Muscle of back (tissue), 13 donors: ENCODE measurements at places on chromosomes 12 and 14.
A peak's percentile ranks its signal among the peaks of the same experiment; 100 is the strongest.

GRCh38 chr14:52348776-52349175 lies 34.7 kb downstream of the PTGER2 start:
- no peak for DNase-seq

DNA sequence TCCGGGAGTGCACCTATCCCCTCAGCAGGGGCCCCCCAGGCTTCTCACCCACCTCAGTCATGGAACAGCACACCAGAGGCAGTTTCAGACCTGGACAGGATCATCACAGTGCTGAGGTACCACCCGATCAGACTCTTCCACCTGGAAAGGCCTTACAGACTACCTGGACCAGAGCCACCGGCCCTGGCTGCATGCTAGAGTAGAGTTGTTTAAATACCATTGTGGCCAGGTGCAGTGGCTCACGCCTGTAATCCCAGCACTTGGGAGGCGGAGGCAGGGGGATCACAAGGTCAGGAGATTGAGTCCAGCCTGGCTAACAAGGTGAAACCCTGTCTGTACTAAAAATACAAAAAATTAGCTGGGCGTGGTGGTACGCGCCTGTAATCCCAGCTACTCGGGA lies 61.5 kb downstream of the TSPAN11 start:
- no peak for DNase-seq

GRCh38 chr12:71854594-71854993 lies 15.0 kb downstream of the TBC1D15 start:
- no peak for DNase-seq

DNA sequence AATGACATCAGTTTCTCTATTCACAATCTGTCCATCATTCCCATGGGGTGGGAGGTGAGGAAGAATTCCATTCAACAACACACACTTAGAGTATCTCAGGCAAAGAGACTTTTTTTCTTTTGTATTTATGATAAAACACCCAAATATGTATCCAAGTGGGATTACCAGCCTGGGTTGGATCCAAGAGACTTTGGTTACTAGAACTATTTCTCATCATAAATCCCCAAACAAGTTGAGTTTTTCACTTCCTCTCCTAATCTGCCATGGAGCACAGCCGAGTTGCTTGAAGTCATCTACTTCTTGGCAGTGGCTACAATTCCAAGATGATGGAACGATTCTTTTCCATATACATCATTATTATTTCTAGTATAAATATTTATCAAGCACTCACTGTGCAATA lies 209.2 kb upstream of the HMGA2 start:
- peak; percentile 88 for DNase-seq

DNA sequence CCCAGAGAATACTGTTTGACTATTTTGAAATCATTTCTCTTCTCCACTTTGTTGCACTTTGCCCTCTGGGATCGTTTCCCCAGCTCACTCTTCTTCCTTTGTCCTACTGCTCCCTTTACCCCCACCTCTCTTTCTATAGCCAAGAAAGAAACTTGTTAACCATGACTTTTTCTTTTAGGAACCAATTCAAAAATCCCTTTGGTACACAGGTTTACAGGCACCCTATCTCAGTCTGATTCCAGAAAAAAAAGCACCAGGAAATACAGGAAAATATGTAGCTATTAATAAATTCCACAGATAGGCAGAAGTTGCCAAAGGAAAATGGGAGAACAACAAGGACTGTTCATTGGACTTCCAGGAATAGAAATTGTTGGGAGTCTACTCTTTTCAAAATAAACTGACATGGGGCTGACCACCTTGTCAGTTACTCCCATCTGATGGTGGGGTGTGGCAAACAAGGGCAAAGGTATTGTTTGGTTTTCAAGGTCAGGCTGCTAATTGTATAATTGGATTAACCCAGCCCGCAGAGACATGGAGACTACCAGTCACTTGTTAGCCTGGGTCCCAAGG lies 82.4 kb downstream of the CRADD start:
- no peak for DNase-seq

GRCh38 chr12:47863467-47863866 lies 41.3 kb downstream of the VDR start:
- DNase-seq = no peak

GRCh38 chr12:44689587-44689986 lies 186.5 kb downstream of the NELL2 start:
- no peak for DNase-seq

GRCh38 chr12:42887657-42888056 lies 298.1 kb upstream of the PRICKLE1 start:
- no peak for DNase-seq

- no peak for DNase-seq
These were observed 40.7 kb downstream of the ZFYVE1 start for GRCh38 chr14:72986214-72986613.

GRCh38 chr12:116039081-116039480 lies 238.4 kb downstream of the MED13L start:
- DNase-seq = no peak

GRCh38 chr12:16119618-16120415 lies 157.7 kb downstream of the SLC15A5 start:
- DNase-seq = no peak

DNA sequence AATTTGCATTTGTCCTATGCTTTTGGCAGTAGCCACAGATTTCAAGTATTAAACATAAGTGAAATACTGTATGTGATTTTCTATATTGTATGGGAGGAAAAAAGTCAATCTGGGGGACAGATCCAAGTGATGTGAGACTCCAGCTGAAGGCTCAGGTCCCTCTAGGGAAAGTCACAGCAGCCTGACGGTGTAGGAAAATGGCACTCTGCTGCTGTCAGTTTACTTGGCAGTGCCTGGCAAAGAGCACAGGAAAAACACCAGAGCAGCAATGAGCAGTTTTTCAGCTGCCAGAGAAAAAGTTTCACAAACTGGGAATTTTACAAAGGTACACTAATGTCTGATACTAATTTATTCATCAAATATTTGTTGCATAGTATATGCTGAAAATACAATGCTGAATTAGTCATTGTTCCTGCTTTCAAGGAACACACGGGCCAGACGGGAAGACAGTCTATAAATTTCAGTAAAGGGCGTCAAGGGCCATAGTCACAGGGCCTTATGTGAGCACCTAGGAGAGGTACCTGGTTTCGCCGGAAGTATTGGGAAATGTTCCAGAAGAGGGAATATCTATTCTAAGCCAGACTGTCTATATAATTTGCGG lies 66.2 kb upstream of the SLC38A2 start:
- DNase-seq = no peak

- no peak for DNase-seq
These were observed 31.9 kb downstream of the CCDC91 start for GRCh38 chr12:28222081-28222700.

- no peak for DNase-seq
These were observed 590 bp upstream of the CEBPE start for GRCh38 chr14:23119363-23120327.

- DNase-seq = no peak
These were observed 8.2 kb downstream of the NOC4L start for GRCh38 chr12:132152411-132152821.

- no peak for DNase-seq
These were observed 76.6 kb downstream of the EMP1 start for GRCh38 chr12:13273097-13273496.

DNA sequence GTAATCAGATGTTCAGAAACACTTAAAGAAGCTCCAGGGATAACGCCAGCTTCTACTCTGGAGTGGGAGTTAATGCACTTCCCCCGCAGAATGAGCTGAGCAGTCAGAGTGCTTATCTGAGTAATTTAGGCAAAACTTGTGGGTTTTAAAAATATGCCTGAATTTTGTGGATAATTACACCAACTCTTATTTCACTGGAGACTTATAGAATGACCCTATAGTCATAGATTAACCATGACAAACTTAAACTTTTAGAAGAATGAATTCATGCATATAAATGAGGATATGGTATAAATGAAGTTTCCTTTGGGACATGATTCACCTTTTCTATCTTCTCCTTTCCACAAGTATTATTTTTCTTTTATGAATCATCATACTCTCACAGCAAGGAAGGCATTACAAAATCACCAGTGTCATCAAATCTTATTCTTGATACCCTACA lies 241.1 kb upstream of the FBXO33 start:
- DNase-seq = no peak

DNA sequence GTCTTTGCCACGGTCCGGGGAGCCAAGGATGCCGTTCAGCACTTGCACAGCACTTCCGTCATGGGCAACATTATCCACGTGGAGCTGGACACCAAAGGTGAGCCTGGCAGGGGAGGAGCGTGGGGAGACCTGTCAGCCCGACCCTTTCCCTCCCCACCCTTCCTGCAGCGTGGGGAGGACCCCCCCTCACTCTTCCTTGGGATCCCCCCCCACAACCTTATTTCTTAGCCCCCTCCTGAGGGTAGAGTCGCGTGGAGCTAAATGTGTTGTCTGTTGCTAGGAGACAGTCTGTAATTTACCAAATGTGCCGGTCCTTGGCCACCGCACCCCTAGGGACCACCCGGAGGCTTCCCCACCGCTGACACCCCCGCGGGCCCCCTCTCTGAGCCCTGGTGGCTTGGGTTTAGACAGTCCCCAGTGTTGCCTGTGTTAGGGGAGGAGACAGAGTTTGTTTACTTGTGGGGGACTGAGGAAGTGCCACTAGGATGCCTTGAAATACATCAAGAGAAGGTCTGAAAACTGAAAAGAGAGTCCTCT lies 2.3 kb downstream of the SETD1B start:
- no peak for DNase-seq
